Nephron progenitor cell (in vitro differentiated cells): ENCODE measurements at places on chromosomes 2 and 18.

GRCh38 chr2:33221046-33221784, 255.2 kb upstream of the RASGRP3 start:
- DNase-seq = no peak

GRCh38 chr2:167965907-167966761, 281.3 kb downstream of the STK39 start:
- no peak for DNase-seq

GRCh38 chr2:17076533-17076932, 410.9 kb upstream of the CYRIA start:
- no peak for DNase-seq

- DNase-seq = no peak
Observed at GRCh38 chr18:71293322-71293721, 1004.5 kb downstream of the SOCS6 start.

DNA sequence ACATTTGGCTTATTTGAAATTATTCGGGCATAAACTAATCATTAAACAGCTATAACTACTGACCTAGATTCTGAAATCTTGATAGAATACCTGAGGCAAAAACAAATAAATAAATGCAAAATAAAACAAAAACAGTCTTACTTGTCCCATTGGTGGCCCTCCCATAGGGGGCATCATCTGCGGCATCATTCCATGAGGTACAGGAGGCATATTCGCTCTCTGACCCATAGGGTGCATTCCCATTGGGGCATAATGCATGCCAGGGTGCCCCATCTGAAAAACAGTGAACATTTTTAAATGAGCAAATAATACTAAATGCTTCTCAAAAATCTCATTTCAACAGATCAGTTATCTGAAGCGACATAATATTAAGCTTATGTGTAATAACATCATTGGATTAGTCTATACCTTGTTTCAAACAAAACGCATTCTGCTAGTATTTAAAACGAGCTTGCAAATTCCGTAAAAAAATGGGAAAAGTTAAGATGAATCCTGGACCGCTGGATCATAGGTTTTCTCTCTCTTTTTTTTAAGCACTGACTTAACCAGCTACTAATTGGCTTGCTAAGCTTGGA, 1.3 kb downstream of the PRPF40A start:
- peak; percentile 30 for DNase-seq

GRCh38 chr2:78757640-78758039, 267.9 kb upstream of the REG3G start:
- DNase-seq = no peak

DNA sequence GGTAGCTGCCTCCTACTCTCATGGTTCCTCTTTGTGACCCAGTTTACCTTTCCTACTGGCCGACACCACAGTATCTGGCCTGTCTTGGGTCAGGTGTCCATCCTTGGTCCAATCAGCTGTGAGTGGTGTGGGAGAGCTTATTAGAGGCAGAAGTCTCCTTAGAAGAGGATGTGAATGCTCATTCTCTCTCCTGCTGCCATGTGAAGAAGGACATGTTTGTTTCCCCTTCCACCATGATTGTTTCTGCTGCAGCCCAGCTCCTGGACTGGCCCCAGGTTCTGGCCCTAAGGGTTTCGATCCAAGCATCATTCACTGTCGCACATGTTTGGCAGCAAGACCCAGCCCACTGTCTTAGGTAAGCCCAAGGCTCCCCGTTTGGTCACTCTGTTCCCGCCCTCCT, 55.3 kb upstream of the TGIF1 start:
- no peak for DNase-seq

DNA sequence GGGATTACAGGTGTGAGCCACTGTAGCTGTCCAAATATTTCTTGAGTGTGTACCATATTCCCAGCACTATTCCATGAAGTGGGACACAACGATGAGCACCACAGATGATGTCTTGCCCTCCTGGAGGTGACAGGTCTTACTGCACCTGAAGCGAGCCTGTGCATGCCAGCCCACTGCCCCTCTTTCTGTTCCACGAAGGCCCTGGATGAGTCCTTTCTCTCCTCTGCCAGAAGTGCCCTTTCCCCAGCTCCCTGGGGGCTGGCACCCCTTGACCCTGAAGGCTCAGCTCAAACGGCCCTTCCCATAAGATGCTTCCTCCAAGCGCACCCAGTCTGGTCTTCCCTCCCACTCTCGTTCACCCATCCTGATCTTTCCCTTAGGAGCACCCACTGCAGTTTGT, 5.5 kb downstream of the ATP6V1B1 start:
- DNase-seq = no peak

GRCh38 chr2:59905731-59906130, 647.7 kb downstream of the BCL11A start:
- DNase-seq = no peak

DNA sequence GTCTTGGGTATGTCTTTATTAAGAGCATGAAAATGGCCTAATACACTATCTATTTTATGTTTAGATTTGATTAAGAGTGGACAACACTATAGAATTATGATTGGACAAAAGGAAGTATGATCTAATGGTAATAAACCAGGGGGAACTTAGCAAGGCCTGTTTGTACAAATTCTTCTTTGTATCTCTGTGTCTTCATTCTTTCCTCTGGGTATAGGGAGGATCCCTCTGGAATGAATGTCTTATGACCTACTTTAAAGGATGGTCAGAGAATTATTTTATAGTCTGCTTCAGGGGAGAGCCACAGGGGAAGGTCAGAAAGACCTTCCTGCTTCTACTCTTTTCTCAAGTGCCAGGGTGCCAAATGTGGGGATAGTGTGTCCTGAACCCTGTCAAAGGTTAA, 42.8 kb upstream of the FANCL start:
- DNase-seq = no peak

DNA sequence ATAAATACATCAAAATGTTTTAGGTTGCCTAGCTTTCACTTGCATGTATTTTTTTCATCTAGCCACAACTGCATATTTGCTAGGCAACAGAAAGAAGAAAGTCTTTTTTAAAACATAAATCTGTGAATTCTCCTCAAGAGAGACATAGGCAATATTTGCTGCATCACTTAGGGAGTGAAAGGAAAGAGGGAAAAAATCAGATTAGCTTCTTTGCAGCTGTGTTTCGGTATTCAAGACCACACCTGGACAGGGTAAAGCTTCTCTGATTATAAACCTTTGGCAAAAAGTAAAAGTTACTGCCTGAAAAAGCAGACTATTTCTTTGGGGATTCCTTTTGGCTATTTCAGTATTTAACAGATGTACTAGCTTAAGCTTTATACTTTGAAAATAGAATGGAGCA, 280.9 kb upstream of the ZSWIM2 start:
- DNase-seq = no peak

- no peak for DNase-seq
Observed at GRCh38 chr2:68217729-68218128, 34.6 kb downstream of the PPP3R1 start.

- no peak for DNase-seq
Observed at GRCh38 chr2:217612920-217613319, 389.9 kb downstream of the TNS1 start.

- DNase-seq = no peak
Observed at GRCh38 chr2:88760819-88761598, 69.5 kb downstream of the RPIA start.

DNA sequence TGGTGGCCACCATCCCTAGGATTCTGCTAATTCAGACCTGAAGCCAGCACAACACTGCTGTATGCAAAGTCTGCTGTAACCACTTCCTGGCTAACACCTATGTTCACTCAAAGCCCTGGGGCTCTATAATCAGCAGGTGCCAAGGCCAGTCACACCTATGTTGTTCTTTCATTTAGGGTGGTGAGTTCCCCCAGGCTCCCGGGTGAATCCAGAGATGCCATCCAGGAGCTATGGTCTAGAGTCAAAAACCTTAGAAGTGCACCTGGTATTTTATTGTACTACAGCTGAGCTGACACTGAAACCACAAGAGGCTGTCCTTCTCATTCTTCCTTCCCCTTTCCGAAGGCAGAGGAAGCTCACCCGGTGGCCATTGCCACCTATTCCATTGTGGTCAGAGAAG, 46.2 kb upstream of the CCDC141 start:
- no peak for DNase-seq
